ENCODE measurements at places on chromosomes 16 and 17.

DNA sequence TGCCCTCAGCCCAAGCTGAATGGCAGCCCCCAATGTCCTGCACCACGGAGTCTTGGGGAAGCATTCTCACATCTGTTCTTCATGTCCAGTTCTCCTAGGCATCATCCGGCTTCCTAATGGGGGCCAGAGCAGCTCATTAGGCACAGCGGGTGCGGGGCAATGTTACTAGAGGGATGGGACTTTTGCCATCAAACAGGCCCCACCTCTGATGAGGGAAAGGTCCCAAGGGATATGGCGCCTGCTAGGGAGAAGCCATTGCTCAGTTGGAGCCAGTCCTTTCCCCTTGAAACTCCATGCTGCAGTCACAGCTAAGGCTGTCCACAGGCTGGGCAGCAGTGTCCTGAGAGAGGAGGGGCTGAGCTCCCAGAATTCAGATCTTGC is 1.7 kb upstream of the DPH1 start:
- peak; percentile 50 for DNase-seq

- DNase-seq, result no peak
Measured at GRCh38 chr17:79461041-79461440, 149.8 kb downstream of the RBFOX3 start.

DNA sequence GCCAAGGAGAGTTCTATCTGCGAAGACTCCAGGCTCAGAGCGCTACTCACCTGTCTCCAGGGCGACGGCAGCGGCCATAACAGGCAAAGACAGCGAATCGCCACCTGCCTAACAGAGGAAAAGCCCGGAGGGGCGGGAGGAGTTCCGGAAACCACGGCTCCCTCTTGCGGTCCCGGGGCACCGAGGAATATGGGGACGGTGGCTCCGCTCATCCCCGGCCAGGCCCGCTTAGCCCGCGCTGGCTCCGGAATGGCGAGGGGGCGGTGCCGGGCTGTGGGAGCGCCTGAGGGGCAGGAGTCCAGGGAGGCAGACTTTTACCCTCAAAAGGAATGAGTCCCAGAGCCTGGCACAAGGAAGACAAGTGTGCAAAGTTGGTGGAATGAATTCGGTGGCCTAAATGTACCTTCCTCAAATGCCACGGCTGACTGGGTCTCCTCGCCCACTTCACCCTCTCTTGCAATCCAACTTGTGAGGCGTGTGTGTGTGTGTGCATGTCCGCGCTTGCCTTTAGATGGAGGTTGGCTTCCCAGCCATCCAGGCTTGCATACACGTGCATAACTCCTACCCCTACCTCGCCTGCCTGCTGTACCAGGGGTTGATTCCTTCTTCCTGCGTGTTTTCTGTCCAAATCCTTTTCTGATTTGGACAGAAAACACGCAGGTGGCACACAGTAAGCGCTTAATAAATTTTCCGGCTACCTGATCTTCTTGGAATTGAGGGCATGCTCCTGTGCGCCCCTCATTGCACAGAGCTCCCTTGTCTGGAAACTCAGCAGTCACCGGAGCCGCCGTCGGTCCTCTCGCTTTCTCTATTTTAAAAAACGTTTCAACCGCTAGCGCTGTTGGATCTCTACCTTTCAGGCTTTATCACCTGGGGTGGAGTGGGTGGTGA is 3.5 kb downstream of the C17orf100 start:
- DNase-seq, result peak; percentile 82

- DNase-seq, result no peak
Measured at GRCh38 chr17:58344047-58344790, 7.8 kb downstream of the SUPT4H1 start.

DNA sequence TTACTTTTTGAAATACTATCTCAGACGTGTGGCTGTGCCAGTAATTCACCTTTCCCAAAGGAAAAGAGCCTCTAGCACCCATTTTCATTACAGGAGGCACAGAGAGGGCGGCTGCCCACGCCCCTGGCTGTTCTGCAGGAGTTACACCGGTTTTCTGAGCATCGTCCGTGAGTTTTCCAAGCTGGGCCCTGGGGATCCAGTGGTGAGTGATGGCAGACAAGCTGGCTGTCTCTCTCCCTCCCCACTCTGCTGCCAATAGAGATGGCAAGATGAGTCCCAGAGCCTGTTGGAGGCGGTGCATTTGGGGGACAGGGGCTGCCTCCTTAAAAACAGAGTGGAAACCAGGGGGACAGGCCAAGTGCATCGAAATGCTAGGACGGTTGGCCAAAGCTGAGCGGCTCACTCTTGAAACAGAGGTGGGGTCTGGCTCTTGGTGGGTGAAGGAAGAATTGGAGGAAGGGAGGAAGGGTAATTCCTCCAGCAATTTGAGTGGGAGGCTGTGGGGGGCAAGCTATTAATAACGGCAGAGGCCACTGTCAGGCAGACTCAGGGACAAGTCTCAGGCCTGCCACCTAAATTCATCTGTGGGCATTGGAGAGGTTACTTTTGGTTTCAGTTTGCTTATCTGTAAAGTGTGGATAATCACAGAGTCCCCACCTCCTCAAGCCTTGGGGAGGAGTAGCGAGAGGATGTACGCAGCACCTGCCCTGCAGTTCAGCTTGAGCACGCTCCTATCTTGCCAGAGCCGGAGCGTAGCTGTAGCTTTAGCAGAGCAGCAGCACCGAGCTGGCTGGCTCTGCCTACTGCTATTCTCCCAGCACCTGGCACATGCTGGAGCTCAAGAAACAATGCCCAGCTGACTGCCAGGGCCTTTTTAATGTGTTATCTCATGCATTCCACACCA is 7.5 kb upstream of the NOS2 start:
- peak; percentile 28 for DNase-seq

DNA sequence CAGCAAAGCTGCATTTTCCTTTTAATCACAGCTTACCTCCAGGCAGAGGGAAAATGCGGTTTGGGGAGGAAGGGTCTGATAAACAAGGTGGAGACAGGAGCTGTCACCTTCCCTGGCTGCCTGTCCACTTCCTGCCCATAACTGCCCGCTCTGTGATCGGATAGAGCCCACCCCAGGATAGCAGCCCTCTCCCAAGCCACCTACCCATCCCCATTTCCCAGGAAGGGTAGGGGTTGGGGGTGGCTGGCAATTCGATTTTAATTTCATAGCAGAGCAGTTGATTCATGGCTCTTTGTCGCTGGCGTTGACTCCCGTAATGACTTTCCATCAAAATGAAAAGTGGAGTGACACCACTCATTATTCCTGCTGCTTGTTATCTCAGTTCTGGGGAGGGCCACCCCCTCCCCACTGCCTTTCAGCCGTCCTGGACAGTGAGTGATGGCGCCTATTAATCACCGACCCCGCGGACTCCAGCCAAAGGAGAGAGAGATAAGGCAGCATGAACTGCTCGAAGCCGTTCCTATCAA is 11.2 kb downstream of the CDK5RAP3 start:
- no peak for DNase-seq

DNA sequence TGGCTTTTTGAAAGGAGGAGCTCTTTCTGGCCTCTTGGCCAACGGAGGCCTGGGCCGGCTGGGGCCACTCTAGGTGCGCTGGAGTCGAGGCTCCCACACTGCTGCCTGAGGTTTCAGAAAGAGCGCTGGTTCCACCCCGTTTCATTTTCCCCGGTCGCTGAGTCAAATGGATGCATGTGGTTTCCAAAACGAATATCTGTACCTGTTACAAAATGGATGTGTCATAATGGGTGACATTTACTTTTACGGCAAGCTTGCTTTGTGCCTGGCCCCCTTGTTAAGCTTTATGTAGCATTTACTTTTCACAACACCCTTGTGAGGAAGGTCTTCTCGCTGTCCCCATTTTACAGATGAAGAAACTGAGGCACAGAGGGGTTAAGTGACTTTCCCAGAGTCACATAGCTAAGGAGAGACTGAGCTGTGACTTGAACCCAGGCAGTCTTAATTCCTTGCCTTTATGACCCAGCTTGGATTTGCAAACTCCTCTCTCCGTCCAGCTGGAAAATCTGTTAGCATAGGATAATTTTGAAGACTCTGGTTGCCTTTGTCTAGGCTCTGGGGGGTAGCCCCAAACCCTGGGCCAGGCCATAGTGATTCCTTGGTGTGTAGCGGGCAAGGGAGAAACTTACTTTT is 10.6 kb downstream of the KSR1 start:
- DNase-seq, result no peak

DNA sequence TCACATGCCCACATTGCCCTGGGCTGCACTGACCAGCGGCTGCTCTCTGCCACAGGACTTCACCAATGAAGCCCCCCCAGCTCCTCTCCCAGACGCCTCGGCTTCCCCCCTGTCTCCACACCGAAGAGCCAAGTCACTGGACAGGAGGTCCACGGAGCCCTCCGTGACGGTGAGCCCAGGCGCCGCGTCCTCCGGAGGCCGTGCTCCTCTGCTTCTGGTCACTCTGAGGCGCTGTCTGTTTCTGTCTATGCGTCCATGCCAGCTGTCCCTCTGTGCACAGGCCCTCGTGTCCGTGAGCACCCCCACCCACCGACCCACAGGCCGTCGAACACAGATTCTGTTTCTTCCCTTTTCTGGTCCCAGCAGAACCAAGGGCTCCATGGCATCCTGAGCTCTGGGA is 62.6 kb downstream of the PLD6 start:
- DNase-seq, result no peak

GRCh38 chr16:2883458-2883908 is 468 bp downstream of the FLYWCH2 start:
- peak; percentile 58 for DNase-seq

GRCh38 chr17:55524440-55525220 is 13.4 kb upstream of the SMIM36 start:
- no peak for DNase-seq

- no peak for DNase-seq
Measured at GRCh38 chr17:46792071-46792470, 26.4 kb downstream of the WNT3 start.

- no peak for DNase-seq
Measured at GRCh38 chr16:28880589-28880915, 2.3 kb downstream of the ATP2A1 start.

DNA sequence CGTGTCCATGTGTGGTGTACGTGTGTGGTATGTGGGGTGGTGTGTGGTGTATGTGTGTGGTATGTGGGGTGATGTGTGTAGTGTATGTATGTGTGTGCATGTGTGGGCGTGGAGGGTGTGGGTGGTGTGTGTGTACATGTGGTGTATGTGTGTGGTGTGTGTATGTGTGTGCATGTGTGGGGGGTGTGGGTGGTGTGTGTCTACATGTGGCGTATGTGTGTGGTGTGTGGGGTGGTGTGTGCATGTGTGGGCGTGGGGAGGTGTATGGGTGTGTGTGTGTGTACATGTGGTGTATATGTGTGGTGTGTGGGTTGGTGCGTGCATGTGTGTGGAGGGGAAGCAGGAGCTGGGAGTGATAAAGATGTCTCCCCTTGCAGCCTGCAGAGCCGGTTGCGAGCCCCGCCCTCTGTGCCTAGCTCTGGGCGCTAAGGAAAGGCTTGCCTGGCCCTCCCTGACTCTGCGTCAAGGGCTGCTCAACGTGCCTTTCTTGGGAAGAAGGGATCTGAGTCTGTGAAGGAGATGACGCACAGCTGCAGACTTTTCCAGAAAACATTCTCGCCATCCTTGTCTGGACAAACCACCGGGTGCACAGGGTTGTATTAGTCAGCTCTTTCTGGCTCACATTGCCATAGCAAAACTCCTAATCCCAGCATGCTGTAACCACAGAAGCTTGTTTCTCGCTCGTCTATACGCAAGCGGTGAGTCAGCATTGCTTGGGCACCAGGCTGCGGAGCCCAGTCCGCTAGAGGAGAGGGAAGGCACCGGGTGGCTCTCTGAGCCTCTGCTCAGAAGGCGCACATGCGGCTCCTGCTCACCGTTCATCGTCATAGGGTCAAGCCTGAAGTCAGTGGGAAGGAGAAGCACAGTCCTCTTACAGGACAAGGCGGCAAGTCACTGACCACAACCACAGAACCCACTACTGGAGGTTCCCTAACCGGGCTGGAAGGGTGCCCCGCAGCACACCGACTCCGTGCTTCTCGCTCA is 2.0 kb upstream of the CD300H start:
- DNase-seq, result peak; percentile 13

- DNase-seq, result peak; percentile 67
Measured at GRCh38 chr16:64586781-64587180, 535.1 kb downstream of the CDH11 start.

DNA sequence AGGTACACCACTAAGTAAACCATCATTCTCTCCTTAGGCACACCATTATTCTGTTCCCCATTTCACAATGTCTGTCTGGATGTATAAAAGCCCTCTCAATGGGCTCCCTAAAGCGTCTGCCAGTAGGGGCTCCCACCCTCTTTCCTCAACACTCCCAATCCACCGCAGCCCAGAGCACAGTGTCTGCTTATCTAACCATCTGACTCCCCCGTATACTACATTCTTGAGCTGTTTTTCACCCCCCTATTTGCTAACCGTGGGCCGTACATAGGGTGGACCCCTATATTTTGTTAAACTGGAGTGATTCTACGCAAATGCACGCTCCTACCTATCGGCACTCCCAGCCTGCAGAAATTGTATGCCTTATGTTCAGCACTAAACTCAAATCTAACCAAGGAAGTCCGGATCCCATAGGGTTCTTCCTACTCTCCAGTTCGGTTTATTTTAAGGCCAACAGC is 685 bp upstream of the PSMD3 start:
- DNase-seq, result peak; percentile 53

DNA sequence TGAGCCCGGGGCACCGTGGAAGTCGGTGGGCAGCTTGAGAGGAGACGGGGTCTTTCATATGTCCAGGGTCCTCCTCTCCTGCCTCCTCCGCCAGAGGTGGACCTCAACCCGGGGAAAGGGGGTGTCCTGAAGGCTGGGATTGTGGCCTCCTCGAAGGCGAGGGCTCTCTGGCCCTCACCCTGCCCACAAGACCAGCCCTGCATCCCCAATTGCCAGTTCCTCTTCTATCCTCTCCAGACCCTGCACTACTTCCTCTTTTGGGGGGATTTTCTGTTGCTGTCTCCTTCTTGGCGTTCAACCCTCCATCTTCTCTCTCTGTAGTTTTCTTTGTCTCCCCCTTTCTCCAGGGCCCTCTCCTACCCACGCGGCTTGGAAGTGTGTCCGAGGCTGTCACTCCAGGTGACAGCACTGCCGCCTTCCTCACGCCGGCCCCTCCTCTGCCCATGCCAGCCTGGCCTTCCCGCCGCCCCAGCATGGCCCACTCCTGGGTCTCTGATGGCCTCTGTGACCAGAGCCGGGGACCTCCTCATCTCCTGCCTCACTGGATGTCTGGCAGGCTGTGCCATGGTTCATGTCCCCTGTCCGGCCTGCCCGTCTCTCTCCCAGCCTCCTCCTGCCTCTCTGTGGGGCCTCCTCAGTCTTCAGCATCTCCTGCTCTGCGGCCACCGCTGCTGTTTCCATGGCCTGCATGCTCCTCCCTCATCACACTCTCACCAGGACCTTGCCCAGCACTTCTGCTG is 2.4 kb upstream of the ITGAX start:
- DNase-seq, result no peak

- DNase-seq, result no peak
Measured at GRCh38 chr16:75244844-75245758, 6.3 kb downstream of the BCAR1 start.

DNA sequence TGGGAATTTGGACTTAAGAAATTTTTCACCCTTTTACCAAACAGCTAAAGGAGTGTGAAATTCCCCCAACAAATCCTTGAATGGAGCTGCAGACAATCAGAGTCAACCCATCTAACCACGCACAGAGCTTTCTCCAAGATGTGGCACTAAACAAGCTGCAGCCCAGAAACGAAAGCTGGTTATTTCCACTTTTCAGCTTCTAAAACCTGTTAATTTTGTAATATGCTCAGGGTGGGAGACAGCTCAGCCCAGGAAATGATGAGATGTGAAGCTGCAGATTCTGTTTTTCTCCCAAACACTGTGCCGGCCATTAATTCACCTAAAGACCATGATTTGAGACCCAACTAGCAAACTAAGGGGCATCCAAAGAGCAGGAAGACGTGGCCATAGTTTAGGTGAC is 33.2 kb upstream of the ABR start:
- no peak for DNase-seq

- peak; percentile 63 for DNase-seq
Measured at GRCh38 chr16:11658896-11659708, 9.2 kb upstream of the SNN start.

All from NCI-H69 (cell line).